Activated naive CD4-positive, alpha-beta T cell treated with anti-CD3 and anti-CD28 coated beads for 36 hours (primary cell): ENCODE measurements at places on chromosomes 13 and 19. TPM values are rescaled to one million over a fixed set of nuclear protein-coding genes. Genes with fewer than 3 reads are reported as not detected.

SMAD9 gene
- total RNA-seq, result 0.05 TPM

DNA sequence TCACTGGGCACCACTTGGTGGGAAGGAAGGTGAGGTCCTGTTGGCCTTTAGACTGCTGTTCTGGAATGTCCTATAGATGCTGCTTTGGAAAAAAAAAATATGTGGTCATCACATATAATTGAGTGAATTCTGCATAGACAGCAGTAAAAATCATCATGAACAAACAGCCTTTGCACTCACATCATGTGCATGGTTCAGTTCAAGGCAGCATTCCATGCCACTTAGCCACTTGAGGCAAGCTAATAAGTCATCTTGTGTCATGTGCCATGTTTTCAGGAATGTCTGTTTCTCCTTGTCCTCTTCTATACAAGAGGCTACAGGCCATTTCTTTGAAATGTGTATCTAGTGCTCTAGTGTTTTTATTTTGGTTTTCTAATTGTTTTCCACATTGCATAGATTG, 43.9 kb upstream of the TSC22D1 start:
- H3K4me1 ChIP-seq, result no peaks in the 10 kb centered on the region
- no peaks in the 10 kb centered on the region for H3K36me3 ChIP-seq
- peaks cover 5% of the 10 kb centered on the region for H3K27me3 ChIP-seq
- no peak for DNase-seq
- H3K27ac ChIP-seq, result no peak overlapping the region

DNA sequence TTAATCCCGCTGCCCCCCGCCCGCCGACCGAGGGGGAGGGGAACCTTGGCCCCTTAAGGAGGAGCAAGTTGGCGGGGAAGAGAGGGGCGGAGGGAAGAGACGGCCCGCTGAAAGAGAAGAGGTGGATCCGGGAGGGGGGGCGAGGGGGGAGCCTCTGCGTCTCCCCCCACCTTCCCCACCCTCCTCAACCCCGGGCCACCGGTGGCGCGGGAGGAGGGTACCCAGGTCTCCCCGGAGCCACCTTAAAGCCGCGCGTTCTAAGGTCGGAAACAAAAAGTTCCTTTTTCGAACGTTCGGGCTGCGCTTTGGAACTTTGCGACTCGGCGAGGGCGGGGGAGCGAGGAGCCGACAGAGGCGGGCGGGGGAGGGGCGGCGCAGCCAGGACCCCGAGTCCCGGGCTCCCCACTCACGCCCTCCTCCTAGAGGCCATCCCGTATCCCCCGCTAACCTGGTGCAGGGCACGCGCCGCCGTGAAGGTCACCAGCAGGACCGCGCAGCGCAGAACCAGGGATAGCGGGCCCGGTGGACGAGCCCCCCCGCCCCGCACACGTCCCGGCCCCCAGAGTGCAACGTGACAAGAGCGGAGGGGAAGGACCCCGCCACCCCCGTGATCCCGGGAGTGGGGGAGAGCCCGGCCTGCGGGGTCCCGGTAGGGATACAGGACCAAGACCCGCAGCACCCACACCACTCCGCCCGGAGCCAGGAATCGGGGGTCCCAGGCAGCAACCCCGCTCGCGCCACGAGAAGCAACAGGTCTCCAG, 659 bp downstream of the ERF start:
- peaks cover 32% of the 10 kb centered on the region for H3K4me1 ChIP-seq
- no peaks in the 10 kb centered on the region for H3K27me3 ChIP-seq
- H3K27ac ChIP-seq, result peak overlapping the region; percentile 78
- peak overlapping the region; percentile 73 for H3K4me3 ChIP-seq
- peak; percentile 86 for DNase-seq

PALM3 gene
- not detected for total RNA-seq

- H3K36me3 ChIP-seq, result peaks cover 5% of the 10 kb centered on the region
- H3K27me3 ChIP-seq, result no peaks in the 10 kb centered on the region
- DNase-seq, result peak; percentile 88
- peak overlapping the region; percentile 90 for H3K4me3 ChIP-seq
- H3K4me1 ChIP-seq, result peaks cover 19% of the 10 kb centered on the region
These were observed 4.4 kb upstream of the ZNF681 start for GRCh38 chr19:23762884-23763711.

ACP7 gene
- not detected for total RNA-seq

CACNG6 gene
- not detected for total RNA-seq

GRCh38 chr19:5957170-5957569, 20.8 kb downstream of the RANBP3 start:
- no peak overlapping the region for H3K4me3 ChIP-seq
- no peaks in the 10 kb centered on the region for H3K27me3 ChIP-seq
- no peak for DNase-seq

FCAR gene
- total RNA-seq, result not detected

ONECUT3 gene
- not detected for total RNA-seq

EFNB2 gene
- total RNA-seq, result 0.12 TPM

PDE4A gene
- total RNA-seq, result 5.5 TPM

DNA sequence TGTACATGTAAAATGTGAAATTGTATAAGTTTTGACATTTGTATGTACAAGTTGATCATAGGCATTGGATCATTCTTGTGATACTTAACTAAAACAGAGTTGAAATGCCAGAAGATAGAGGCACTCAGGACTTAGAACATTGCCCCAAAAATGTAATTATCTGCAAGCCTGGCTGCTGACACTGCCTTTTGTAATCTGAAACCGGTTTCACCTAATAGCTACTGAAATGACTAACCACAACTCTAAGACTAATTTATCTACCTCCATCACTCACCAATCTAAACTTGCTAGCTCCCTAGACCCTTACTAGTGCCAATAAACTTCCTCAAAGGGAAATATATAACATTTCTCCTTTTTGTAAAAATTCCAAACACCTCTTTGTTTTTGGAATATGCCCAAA, 2596.2 kb downstream of the PCDH9 start:
- H3K27me3 ChIP-seq, result no peaks in the 10 kb centered on the region
- no peaks in the 10 kb centered on the region for H3K36me3 ChIP-seq
- no peak overlapping the region for H3K27ac ChIP-seq
- H3K4me3 ChIP-seq, result no peak overlapping the region

- no peak overlapping the region for H3K27ac ChIP-seq
- H3K27me3 ChIP-seq, result no peaks in the 10 kb centered on the region
- no peak overlapping the region for H3K4me3 ChIP-seq
- H3K36me3 ChIP-seq, result no peaks in the 10 kb centered on the region
These were observed 146.0 kb upstream of the KLF12 start for GRCh38 chr13:74280093-74280794.

CLEC17A gene
- 0.26 TPM for total RNA-seq

DNA sequence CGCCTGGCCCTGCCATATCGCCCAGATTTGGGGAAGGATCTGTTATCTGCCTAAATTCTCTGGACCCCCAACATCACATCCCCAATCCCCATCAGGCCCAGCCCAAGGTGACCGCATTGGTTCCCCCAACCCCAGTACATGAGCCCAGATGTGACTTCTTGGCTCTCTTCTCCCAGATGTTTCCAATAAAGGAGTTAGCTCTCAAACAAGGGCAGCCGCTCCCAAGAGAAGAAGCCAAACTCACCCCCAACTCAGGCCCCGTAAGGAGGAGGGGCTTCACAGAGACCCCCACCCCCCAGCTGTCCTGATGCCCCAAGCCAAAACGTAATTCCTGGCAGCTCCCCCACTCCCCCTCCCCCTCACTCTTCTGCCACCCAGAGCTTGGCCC, 6.9 kb downstream of the FBN3 start:
- H3K27me3 ChIP-seq, result peaks cover 15% of the 10 kb centered on the region
- DNase-seq, result no peak
- H3K27ac ChIP-seq, result no peak overlapping the region
- H3K36me3 ChIP-seq, result no peaks in the 10 kb centered on the region

MCEMP1 gene
- total RNA-seq, result not detected

GRCh38 chr19:19505669-19506326, 9.6 kb downstream of the TSSK6 start:
- no peak overlapping the region for H3K4me3 ChIP-seq
- DNase-seq, result no peak
- no peaks in the 10 kb centered on the region for H3K4me1 ChIP-seq
- no peaks in the 10 kb centered on the region for H3K27me3 ChIP-seq
- no peak overlapping the region for H3K27ac ChIP-seq

CPB2 gene
- not detected for total RNA-seq

- DNase-seq, result no peak
- H3K27ac ChIP-seq, result no peak overlapping the region
- no peaks in the 10 kb centered on the region for H3K36me3 ChIP-seq
- no peaks in the 10 kb centered on the region for H3K27me3 ChIP-seq
- no peak overlapping the region for H3K4me3 ChIP-seq
- H3K4me1 ChIP-seq, result no peaks in the 10 kb centered on the region
These were observed 8.2 kb upstream of the HSD17B14 start for GRCh38 chr19:48844472-48844871.

TGFBR3L gene
- total RNA-seq, result 3.7 TPM

PPM1N gene
- 2.3 TPM for total RNA-seq

GRCh38 chr13:40410315-40410714, 256.1 kb downstream of the FOXO1 start:
- DNase-seq, result no peak
- H3K27me3 ChIP-seq, result no peaks in the 10 kb centered on the region
- H3K27ac ChIP-seq, result no peak overlapping the region
- H3K4me1 ChIP-seq, result peaks cover 3% of the 10 kb centered on the region
